ENCODE measurements at places on chromosomes 7 and 10.

DNA sequence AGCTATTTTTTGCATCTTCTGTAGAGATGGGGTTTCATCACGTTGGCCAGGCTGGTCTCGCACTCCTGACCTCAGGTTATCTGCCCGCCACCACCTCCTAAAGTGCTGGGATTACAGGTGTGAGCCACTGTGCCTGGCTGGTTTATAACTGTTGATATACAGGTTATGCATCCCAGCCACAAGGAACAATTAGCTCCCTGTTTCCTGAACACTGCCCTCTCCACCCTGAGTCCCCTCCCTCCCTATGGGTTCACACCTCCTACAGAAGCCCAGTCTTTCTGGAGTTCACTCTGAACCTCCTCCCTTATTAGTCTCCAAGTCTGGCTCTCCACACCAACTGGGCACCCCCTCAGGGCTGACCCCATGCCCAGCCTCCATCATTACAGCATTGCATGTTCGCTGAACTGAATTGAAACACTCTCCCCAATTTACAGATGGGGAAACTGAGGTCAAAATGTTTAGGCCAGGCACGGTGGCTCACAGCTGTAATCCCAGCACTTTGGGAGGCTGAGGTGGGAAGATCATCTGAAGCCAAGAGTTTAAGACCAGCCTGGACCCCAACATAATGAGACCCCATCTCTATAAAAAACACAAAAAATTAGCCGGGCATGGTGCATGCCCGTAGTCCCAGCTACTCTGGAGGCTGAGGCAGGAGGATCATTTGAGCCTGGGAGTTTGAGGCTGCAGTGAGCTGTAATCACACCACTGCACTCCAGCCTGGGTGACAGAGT lies 1.7 kb upstream of the CLIP2 start:
- no peak for DNase-seq

DNA sequence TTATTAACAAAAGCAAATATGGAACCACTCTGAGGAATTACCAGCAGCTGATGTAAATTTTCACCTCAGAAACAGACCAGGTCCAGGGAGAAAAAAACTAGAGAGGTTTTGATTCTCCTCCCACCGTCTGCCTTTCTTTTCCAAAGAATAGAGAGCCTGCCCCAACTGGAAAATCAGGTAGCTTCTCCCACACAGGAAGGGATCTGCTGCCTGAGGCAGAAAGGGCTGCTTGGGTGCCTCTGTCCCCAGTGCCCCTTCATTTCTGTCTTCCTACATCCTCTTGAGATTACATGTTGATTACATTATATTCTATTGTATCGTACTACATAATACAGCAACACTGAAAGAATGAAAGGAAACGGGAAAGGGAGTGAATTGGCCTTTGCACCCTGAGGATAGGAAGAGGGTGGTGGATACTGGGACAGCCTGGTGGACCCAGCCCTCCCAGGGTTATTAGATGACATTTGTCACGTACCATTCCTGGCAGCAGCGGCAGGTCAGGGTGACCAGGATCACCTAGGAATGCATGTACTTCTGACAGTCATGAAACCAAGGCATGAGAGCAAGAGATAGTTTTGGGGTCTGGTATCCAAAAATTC lies 8.9 kb downstream of the ST8SIA6 start:
- DNase-seq: no peak

DNA sequence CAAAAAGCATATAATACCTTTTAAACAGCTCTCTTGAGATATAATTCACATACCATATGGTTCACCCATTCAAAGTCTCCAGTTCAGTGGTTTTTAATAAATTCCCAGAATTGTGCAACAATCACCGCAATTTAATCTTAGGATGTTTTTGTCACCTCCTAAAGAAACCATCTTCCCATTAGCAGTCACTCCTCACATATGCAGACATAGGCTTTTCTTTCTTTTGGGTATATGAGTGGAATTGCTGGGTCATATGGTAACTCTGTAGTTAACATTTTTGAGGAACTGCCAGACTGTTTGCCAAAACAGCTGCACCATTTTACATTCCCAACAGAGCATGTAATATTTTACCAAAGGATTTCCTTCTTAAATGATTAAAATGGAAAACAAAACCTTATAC lies 57.0 kb downstream of the CC2D2B start:
- no peak for DNase-seq

DNA sequence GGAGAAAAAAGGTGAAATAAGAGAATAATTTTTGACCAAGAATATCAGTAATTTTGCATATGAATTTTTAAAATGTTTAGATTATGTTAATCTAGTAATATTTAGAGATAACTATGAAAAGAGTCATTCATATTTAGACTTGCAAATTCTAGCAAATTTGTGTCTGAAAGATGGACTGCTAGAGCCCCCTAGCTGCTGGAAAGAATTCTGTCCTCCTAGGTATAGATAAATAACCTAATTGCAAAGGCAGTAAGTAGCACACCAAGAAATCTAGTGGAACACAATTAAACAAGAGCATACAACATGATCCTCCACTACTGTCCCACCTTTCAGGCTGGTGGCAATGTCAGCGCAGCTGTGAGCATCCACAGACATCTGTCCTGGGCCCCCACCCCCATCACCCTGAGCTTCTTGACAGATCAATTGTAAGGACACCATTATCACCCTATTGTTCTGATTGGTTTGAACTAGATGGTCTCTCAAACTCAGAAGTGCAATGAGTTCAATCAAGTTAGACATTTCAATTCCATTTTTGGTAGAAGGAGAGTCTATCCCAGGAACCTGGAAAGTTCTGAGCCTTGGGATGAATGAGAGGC lies 15.0 kb upstream of the GFRA1 start:
- peak; percentile 41 for DNase-seq

- DNase-seq: no peak
These were observed 104.7 kb upstream of the ZNF438 start for GRCh38 chr10:31136386-31136785.
